Activated CD4-positive, alpha-beta T cell treated with anti-CD3 and anti-CD28 coated beads, Interleukin-2, amount 50 U/mL, for 24 hours (primary cell): ENCODE measurements at places on chromosomes 1 and 21.
A peak's percentile ranks its signal among the peaks of the same experiment; 100 is the strongest.

- DNase-seq: no peak
These were observed 34.4 kb downstream of the KIAA0040 start for GRCh38 chr1:175158170-175158591.

DNA sequence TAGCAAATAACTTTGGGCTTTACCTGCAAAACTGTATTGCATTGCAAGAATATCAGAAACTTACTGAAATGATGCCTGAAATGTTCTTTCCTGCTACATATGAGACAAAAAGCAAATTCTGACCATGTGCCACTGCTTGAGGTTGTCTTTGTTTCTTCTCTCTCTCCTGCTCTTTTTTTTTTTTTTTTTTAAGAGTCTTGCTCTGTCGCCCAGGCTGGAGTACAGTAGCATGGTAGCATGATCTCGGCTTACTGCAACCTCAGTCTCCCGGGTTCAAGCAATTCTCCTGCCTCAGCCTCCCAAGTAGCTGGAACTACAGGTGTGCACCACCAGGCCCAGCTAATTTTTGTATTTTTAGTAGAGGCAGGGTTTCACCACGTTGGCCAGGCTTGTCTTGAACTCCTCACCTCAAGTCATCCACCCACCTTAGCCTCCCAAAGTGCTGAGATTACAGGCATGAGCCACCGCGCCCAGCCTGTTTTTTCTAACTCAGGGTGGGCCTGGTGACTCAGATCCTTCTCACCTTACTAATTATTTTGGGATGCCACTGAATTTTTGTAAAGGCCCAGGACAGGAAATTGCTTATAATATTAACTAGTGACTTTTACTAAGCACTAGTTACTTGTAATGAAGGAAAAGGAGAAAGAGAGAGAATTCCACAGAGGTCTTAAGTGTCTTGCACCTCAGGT lies 35.9 kb downstream of the DNASE2B start:
- DNase-seq: no peak

GRCh38 chr21:42496839-42497202 lies 797 bp upstream of the RSPH1 start:
- DNase-seq: no peak

DNA sequence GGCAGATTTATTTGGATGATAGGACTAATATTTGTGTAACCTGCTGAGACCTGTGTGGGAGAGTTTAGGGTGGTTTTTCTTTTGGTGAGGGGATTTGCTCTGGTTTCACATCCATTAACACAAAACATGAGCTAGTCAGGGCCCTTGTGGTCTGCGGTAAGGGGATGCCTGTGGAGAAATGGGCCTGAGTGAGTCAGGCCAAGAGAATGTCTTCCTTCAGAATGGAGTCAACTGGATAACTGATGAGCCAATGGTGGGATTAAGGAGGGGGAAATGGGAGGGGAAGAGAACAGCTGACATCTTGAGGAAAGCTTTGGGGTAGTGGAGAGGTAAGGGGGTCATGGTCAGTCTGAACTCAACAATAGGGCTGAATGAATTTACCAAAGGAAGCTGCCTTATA lies 13.9 kb downstream of the WNT2B start:
- no peak for DNase-seq

DNA sequence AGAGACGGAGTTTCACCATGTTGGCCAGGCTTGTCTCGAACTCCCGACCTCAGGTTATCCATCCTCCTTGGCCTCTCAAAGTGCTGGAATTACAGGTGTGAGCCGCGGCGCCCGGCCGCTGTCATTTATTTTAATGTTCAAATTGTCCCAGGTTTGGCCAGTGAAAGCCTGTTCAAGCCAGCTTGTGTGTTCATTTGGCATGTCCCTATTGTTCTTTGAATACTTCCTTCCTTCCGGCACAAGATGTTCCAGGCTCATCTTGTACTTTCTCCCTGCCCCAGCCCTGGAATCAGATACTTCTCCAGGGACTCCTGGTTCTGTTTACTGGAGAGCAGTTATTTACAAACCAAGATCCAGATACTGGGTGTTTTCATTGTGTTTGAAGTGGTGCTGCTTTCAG lies 37.0 kb downstream of the ZBTB8B start:
- no peak for DNase-seq

DNA sequence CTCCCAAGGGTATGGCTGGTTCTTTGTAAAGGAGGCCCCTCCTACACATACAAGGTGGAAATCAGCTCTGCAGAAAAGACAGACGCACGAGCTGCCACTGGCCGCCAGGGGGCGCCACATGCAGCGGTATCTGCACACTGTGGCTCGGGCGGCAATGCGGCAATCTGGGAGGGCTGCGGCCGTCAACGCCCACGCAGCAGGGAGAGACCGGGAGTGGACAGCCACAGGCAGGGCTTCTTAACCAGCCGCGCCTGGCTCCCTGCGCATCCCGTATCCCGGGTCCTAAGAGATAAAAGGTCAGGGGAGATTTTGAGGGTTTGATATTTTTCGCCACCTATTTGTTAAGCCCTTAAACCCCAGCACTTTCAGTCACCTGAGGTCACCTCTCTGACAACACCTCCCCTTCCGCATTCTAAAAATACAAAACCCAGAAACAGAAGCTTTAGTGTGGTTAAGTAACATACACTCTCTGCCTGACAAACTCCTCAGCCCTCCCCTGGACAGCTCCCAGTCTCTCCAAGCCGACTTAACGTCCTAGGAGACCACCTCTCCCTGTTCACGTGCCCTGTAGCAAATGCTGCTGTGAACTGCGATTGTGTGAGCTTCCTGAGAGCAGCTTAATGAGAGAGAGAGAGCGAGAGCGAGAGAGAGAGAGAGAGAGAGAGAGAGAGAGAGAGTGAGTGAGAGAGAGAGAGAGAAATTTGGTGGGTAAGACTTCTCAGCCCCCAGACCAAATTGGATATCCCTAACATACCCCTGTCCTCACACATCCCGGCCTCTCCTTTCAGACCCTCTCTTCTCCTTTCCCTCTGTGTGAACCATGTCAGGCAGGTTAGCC lies 13.5 kb upstream of the KCNA2 start:
- DNase-seq: peak; percentile 82

DNA sequence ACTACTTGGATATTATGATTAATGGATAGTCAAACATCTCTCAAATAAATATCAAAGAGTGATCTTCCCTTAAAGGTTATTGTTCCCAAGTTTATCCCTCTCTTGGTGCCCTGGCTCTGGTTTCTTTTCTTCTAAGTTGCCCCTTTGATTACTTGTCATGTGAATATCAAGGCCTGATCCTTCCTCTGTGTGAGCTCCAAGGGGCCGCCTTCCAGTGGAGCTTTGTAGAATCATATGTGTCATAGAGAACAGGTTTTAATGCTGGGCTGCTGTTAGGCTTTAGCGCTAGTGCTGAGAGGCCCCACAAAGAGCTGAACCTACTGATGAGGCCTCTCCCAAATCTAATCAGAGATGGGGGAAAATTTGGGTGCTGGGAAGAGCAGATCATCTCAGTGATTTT lies 25.5 kb downstream of the UCK2 start:
- no peak for DNase-seq

GRCh38 chr1:165610866-165611265 lies 20.2 kb upstream of the MGST3 start:
- no peak for DNase-seq

GRCh38 chr1:71047635-71048607 lies at the start of gene PTGER3:
PTGER3 (minus strand) TSS chr1:71047816; CDS start chr1:71047577, 239 bp downstream.
- DNase-seq: peak; percentile 18

DNA sequence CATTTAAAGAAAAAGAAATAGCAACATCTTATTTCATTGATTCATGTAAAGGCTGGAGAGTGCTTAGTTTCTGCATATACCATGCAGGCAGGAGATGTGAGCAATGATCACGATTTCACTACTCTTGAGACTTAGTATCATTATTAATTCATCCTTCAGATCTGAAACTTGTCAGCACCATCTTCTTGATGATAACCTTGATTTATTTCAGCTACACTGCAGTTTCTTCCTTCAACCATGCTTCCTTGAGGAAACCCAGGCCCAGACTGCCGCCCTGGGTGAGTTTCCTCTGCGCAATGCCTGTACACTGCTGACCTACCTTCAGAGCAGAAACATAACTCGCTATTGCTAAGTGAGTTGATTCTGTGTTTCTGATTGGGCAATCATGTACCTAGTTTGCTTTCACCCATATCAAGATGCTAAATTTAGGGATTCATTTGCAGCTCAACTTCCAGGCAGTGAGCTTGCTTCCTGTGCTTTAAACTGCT lies 13.5 kb upstream of the BCL10 start:
- no peak for DNase-seq

DNA sequence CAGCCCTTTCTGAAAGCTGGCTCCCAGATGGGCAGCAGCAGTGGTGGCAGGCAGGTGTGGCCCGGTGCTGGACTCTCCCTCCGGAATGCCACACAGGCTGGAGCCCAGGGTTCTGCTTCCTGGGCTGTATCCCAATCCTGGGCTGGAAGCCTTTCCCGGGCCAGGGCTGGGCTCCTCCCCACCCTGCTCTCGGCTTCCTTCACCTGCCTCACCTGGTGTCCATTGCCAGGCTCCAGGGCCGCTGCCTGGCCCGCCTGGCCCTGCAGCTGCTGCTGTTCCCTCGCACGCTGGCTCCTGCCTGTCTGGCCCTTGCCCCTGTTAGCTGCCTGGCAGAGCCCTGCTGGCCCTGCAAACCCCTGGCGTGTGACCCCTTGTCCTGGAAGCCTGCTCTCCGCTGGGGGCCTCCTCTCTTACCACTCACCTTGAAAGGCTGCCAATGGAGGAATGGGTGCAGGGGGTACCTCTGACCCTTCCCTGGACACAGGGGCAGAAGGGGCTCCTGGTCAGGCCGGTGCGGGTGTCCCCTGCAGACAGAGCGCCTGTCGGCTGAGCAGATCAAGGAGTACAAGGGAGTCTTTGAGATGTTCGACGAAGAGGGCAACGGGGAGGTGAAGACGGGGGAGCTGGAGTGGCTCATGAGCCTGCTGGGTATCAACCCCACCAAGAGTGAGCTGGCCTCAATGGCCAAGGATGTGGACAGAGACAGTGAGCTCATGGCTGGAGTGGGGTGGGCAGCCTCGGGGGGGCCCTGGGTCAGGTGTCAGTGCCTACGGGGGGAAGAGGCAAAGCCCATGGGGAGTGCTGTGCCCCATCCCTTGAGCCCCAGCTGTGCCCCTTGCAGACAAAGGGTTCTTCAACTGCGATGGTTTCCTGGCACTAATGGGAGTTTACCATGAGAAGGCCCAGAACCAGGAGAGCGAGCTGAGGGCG lies 1.1 kb downstream of the CALML6 start:
- no peak for DNase-seq
